Cardiac atrium fibroblast (primary cell): ENCODE measurements at places on chromosomes 7 and 10. TPM values are rescaled to one million over a fixed set of nuclear protein-coding genes. Genes with fewer than 3 reads are reported as not detected.

Gene AKR1C4
- not detected in 2 replicates for total RNA-seq

Gene POR
- total RNA-seq, result 67.0 and 68.5 TPM in 2 replicates

Gene CACNB2
- 0.32 TPM in 1 of 2 replicates, not detected in the other for total RNA-seq

Gene STRA8
- total RNA-seq, result not detected in 2 replicates

Gene GHRHR
- not detected in 2 replicates for total RNA-seq

Gene NPTX2
- total RNA-seq, result 49.5 and 88.5 TPM in 2 replicates

Gene CALY
- total RNA-seq, result not detected in 2 replicates
